ENCODE measurements at places on chromosomes 3 and 15.

GRCh38 chr3:128432971-128433836 lies 33.5 kb downstream of the DNAJB8 start:
- no peak for DNase-seq

DNA sequence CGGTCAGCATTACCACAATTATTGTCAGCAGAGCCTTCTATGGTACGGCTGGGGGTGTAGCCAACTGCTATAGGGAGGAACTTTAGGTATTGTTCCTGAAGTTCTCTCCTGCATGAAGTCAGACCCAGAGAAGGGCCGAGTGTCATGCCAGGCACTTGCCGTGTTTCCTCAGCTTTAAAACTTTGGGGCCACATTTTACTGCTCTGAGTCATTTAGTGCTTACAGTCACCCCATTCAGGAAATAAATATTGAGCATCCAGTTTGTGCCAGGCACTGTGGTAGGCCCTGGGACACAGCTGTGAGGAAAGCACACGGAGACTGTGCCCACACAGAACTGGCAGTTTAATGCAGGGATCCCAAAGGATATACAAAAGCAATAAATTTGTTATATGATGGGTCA lies 54.5 kb upstream of the APEH start:
- DNase-seq = no peak

- no peak for DNase-seq
Observed at GRCh38 chr3:179098388-179099077, 26.9 kb upstream of the ZMAT3 start.

DNA sequence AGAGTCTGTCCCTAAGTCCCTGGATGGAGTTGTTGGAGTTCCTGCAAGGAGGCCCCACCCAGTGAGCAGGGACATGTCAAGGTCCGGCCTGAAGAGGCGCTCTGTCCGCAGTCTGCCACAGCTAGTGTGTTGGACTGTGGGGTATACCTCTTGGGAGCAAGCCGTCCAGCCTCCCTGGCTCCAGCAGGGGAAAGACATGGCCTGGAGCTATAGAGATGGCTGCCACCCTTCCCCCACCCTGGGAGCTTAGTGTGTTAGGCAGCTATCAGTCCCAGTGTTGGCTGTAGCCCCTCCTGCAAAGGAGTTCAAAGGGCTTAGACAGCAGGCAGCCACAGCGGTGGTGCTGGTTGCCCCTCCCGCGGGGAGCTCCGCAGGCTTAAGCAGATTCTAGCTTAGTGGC lies 20.3 kb downstream of the IMPG2 start:
- no peak for DNase-seq

DNA sequence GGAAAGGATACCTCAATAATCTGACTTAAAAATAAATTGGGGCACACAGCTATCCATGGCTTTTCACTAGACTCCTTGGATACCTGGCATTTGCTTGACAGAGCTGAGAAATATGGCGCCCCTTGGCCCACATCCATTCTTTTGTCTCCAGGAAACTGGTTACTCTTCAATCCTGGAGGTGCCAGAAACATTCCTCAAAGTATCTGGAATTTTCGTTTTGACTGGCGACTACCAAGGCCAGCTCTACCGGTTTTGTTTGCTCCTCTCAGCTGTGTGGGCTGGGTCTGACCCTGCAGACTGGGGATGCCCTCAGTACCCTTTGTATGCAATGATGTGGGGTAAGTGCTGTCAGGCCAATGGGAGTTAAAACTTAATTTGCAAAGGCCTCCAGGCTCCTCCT lies 27.0 kb downstream of the KATNBL1 start:
- DNase-seq = no peak

- DNase-seq = no peak
Observed at GRCh38 chr3:15315003-15315402, 17.4 kb downstream of the SH3BP5 start.
